ENCODE measurements at places on chromosomes 12 and 14.

- DNase-seq = peak; percentile 77
These were observed 73.7 kb downstream of the CIT start for GRCh38 chr12:119803381-119803791.

- DNase-seq = no peak
These were observed 112.6 kb upstream of the TMCC3 start for GRCh38 chr12:94762943-94763342.

DNA sequence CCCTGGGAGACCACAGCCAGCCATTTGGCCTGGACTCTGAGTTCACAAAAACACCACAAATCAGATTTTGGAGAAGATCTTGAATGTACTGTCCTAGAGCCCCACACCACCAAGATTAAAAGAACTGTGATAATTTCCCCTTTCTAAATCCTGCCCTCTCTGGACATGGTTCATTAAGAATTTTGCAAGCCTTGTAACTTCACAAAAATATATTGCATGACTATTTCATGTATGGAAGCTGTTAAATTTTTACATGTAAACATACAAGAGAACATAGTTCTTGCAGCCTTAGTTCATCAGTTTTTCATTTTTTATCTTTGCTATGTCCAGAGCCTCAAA lies 97.0 kb downstream of the SCARB1 start:
- no peak for DNase-seq

GRCh38 chr12:54135621-54136350 lies 53.0 kb downstream of the SMUG1 start:
- no peak for DNase-seq

DNA sequence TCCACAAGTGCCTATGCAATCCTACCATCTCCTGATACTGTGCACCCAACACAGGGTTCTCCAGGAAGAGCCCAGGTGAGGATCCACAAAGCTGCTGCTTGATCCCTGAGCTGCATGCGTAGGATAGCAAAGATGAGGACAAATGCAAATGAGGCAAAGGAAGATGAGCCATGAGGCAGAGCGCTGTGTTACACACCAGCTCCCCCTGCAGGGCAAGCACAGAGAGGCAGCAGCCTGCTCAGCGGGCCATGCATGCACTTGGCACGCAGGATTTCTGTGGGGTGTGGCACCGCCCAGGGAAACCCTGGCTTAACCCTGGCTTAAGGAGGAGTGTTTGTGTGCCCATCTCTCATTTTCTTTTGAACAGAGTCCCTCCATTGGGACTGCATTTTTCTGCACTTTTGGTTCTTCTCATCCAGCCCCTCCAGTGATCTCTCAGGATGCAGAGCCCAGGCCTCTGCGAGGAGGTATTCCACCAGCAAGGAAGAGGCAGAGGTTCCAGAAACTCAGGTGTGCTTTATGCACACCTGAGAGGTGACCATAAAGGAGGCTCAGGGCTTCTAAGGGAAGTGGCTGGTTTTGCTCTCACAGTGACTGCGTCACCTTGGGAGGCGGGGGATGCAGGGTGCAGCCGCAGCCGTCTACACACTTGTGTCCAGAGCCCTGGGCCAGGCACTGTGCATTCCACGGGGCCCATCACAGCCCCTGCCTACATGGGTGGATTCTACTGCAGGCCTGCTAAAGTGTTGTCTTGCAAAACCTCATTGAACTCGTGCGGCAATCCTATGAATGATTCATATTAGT lies 973.3 kb upstream of the TMEM132C start:
- DNase-seq = peak; percentile 75

DNA sequence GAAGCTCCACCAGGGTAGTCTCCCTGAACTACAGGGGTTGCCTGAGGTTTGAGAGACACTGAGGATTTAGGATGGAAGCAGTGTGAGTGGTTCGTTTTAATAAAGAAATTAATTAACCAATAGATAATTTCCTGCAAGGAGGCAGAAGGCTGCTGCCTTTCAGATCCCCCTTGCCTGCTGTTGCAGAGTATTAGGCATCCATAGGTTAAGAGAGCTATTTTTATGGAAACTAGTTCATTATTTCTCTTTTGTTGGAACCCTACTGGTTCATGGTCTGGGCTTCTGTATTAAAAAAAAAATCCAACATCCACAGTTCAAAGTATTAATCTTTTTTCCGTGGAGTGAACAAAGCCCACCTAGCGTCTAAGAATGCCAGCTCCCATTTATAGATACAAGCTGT lies 50.5 kb upstream of the RTRAF start:
- no peak for DNase-seq

GRCh38 chr12:104784592-104784991 lies 173.5 kb downstream of the SLC41A2 start:
- peak; percentile 41 for DNase-seq

DNA sequence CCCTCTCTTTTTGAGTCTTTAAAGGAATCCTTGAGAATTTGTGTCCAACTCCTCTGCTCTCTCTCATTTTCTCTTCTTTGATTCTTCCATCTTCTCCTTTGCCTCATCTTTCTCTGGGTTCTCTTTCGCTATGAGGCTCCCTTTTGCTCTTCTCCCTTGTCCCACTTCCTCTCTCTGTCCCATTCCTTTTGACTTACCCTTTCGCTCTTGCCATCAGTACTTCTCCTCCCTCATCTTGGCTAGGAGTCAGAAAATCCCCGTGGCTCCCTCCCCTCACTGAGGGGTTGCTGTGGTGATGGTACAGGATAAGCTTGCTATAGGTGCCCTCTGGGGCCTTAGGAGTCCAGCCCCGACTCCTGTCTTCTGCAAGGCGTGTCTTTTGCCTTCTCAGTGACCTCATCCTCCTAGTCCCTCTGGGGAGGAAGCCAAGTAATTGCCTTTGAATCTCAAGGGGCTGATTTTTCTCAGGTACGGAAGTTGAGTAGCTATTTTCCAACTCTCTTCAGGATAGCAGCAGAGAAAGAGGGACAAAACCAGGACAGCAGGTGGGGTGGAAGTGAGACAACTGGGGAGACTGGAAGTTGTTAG lies 6.4 kb downstream of the PDE1B start:
- DNase-seq = no peak

GRCh38 chr14:48398675-48399282 lies 723.4 kb upstream of the MDGA2 start:
- DNase-seq = peak; percentile 46

- no peak for DNase-seq
These were observed 146.3 kb downstream of the PDZRN4 start for GRCh38 chr12:41334390-41334789.

DNA sequence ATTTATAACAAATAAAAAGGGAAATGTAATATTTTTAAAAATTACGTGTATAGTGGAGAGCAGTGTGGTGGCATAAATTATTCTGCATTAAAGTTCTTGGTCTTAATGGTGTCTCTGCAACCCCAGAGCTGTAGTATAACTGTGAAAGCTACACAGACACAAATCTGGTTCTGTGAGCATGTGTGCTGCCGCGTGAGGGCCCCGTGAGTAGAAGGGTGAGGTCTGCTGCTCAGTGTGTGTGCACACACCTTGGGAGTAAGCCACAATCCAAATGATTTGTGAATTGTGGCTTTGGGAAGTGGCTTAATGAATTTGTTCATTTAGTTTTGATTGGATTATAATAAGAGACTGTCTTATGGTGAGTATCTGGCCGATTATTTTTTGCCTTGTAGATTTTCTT lies 16.8 kb downstream of the PELI2 start:
- no peak for DNase-seq

GRCh38 chr12:44847888-44848702 lies 28.0 kb downstream of the NELL2 start:
- no peak for DNase-seq

DNA sequence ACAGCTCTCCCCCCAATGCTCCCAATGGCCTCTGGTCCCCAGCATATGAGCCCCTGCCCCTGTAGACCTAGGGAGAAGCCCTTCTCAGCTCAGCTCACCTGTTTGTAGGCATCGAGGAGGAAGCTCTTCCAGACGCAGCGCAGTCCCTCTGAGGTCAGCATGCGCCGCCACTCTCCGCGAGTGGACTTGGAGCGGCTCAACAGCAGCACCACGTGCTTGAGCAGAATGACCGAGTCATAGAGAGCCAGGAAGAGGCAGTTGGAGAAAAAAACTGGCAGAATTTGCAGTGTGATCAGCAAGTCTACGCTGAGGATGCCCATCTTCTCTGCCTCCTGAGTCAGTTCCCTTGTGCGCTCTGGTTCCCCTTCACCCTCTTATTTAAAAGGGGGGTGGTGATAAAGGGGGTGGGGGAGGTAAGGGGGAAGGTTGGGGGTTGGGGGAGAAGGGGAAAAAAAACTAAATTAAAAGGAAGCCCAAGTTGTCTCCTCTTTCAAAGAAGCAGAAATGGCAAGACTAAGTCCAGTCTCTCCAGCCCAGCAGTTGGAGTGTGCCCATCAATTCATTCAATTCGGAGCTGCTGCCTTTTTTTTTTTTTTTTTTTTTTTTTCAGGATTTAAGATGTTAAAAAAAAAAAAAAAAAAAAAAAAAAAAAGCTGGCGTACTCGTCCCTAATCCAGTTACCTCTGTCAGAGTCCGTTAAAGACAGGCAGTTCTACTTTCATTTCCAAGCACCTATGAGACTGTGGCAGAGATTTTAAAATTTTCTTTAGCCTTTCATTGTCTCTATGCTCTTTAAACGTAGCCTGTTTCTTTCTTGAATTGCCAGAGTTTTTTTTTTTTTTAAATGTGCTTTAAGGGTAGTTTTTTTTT lies at the start of gene DIO2:
DIO2 (minus strand) TSS at position 352 of the 870 bp plus-strand sequence; CDS start at position 320, 32 bp downstream.
- DNase-seq = peak; percentile 23

GRCh38 chr12:132813443-132813842 lies 15.2 kb downstream of the GOLGA3 start:
- DNase-seq = no peak

DNA sequence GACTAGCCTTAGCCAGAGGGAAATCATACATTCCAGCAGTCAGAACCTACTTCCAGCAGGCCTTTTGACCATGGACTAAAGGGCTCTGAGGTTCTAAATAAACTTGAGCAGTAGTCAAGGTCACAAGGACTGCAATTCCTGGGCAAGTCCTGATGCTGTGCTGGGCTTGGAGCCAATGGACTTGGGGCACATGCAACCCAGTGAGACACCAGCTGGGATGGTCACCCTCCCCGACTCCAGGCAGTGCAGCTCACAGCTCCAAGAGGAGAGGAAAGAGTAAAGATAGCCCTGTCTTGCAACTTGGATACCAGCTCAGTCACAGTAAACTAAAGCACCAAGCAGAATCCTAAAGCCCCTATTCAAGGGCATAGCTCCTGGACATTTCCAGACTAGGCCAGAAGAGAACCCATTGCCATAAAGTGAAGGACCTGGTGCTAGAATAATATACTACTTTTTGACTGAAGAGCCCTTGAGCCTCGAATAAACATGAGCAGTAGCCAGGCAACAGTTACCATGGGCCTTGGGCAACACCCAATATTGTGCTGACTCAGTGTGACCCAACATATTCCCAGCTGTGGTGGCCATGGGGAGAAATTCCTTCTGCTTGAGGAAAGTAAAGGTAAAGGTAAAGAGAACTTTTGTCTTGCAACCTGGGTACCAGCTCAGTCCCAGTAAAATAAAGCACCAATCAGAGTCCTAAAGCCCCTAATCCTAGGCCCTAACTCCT lies 226.2 kb upstream of the CLEC14A start:
- peak; percentile 44 for DNase-seq

GRCh38 chr14:44763356-44763755 lies 198.4 kb downstream of the KLHL28 start:
- DNase-seq = no peak

- no peak for DNase-seq
These were observed 122.4 kb upstream of the AMIGO2 start for GRCh38 chr12:47202176-47202575.

DNA sequence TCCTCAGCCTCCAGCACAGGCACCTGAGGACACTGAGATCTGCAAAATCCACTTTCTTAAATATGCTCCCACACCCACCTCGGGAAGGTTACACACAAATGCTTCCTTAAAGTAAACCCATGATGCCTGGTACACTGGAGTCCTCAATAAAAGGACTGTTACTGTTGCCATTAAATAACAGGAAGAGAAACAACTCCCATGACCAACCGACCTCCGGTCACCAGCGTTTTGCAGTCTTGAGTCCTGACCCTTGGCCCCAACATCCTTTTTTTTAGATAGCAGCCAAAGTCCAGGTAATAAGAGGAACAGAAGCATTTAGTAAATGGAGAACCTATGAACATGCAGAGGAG lies 42.4 kb downstream of the ITPK1 start:
- DNase-seq = no peak

DNA sequence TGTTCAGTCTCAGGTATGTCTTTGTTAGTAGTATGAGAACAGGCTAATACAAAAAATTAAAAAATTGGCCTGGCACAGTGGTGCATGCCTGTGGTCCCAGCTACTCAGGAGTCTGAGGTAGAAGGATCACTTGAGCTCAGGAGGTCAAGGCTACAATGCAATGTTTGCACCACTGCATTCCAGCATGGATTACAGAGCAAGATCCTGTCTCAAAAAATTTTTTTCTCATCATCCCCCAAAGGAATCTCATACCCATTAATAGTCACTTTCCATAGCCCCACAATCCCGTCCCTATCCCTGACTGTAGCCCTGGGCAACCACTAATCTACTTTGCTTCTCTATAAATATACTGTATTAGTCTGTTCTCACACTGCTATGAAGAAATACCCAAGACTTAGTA lies 57.8 kb downstream of the TTC8 start:
- DNase-seq = peak; percentile 24

- DNase-seq = no peak
These were observed 359.4 kb downstream of the TMEM121 start for GRCh38 chr14:105885561-105886320.

DNA sequence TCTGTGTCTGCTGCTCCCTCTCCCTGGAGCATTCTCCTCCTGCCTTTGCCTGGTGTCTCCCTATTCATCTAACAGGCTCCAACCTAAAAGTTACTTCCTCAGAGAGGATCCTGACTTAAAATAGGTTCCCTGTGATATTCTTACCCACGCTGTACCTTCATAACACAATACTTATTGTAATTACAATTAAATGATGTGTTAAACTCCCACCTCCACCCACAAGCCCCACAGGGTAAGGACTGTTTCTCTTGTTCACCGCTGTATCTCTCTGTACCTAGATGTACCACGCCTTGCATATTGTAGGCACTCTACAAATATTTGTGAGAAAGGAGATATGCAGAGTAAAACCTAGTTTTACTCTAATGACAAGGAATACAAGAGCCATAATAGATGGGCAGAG lies 5.0 kb downstream of the HEBP1 start:
- no peak for DNase-seq

DNA sequence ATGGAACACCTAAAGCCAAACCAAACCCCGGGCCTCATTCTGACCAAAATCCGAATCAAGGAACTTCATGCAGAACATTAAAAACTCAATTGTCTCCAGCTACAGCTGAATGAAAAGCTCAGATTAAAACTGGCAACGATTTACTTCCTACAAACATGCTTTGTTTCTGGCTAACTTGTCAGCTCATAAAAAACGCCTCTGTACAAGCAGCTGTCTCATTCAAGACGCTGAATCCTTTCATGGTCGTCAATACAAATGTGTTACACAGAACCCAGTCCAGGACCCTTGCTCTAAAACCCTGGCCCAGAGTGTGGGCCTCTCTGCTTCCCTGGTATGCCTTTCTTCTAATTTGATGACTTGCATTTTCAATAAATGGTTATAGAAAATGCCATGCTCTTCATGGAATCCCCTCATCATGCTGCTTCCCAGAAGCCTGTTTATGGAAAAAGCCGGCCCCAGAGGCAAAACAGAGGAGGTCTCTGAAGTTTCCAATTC lies 183.1 kb downstream of the PHLDA1 start:
- DNase-seq = no peak

All from choroid plexus epithelial cell (primary cell).